ENCODE measurements at places on chromosomes 11 and 22.

DNA sequence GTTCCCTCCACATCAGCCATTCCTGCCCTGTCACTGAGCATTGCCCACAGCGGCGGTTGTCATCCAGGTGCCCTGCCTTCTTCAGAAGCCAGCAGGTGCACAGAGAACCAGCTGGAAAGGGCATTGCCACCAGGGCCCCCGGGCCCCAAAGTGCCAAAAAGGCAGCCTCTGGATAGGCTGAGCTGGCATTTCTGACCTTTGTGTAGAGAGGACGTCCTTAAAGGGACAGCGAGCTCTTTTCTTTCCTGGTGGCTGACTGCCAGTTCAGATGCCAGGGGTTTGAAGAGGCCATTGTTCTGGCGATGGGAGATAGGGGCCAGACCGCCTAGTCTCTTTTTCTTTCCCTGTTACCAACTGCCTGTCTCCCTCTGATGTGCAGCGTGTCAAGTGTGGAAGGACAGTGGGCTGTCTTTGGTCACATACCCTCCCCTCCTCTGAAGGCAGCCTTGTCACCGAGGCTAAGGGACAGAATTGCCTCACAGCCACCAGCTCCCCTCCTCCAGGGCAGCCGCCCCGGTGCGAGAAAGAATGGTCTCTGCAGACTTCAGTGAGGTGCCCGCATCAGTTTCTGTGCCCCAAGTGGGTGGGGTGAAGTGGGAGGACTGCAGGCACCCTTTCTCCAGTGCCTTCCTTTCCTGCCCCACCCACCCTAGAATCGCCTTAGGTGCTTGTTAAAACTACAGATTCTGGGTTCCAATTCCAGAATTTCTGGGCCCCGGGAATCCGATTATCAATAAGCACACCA is 109.6 kb downstream of the SCN3B start:
- no peak for DNase-seq

GRCh38 chr11:60858731-60859464 is 3.1 kb upstream of the PTGDR2 start:
- no peak for DNase-seq

DNA sequence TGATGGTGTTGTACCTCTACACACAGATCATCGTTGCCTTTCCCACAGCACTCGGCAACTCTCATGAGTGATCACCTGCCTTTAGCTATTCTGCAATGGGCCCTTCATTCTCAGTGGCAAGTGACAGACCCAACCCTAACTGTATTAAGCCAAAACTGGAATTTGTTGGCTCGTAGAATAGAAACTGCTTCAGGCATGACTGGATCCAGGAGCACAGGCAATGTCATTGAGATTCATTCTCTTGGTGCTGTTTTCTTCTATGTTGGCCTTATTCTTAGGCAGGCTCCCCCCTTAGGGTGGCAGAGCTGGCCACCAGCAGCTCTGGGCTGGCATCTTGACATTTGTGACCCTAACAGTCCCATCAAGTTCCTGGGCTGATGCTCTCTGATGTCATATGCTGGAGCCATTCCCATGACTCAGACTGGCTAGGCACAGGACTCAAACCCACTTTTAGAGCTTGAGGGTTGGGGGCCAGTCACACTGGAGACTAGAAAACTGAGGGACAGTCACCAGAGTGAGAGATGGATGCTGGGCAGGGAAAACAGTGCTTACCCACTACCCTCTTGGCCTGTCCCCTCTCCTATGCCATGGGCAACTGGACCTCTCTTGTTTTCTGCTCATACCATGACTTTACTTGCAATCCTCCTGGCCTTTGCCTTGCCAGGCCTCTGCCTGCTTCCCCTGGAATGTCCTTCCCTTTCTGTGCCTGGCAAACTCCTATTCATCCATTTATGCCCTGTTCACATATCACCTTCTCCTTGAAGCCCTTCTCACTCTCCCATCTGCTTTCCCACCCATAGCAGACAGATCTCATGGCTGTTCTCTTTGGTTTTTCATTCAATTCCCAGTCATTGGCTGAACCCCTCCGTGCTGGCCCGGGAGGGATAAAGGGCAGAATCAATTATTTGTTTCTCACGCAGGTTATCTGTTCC is 7.1 kb upstream of the CDC42EP2 start:
- DNase-seq, result no peak

DNA sequence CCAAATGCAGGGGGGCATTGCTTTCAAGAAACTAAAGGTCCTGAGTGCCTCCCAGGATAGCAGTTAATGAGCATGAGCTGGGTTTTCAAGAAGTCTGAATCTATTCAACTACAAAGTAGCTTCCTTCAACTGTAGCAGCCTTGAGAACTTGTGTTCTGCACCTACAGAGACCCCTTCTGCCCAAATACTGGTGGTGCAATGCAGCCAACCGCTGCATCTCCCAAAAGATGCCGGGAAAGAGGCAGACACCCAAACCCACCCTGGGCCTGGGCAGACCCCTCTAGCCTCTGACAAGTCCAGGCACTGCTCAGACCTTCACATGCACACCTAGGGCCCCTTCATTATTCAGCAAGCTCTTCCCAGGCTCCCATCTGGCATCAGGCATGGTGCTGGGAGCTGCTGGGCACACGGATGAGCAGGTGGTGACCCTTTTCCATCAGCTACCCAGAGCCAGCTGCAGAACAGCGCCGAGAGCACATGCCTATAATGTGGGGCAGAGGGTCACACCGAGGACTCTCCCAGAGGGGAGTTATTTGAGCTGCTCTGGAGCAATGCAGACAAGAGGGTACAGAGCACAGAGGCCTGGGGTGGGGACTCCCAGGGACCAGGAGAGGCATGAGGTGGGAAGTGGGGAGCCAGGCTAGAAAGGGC is 44.9 kb upstream of the ETS1 start:
- DNase-seq, result no peak

DNA sequence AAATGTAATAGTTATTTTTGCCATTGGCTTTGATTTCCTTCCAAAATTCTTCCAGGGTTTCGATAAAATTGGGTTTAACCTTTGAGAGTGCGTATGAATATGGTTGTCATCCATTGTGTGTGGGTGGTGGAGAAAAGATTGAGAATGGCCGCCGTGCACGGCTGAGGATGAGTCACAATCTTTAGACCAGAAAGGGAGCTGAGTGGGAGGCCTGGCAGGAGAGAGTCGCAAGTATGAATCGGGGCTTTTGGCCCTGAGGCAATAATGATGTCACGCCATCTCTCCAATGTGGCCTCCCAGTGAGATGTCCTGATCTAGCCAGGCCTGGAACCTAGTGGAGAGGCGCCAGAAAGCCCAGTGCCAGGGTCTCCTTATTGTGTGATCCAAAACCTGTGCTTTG is 33.1 kb upstream of the SMPD1 start:
- no peak for DNase-seq

- DNase-seq, result no peak
These were observed 9.1 kb upstream of the SESN3 start for GRCh38 chr11:95239871-95240649.

DNA sequence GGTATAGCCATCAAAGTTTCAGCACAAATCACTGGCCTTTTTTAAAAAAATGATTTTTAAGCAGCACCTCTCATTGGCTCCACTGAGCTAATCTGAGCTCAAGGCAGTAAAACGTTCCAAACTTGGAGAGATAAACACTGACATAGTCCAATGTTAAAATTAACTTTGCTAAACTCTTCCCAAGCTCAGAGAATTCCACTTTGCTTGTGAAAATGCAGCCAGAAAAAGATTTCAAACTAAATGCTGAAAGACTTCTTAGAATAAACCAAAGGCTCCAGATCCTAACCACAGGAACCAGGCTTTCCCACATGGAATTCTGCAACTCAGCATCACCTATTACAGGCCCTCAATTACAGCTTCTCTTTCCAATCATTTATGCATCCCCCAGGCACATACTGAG is 84.7 kb upstream of the GDPD4 start:
- DNase-seq, result no peak

DNA sequence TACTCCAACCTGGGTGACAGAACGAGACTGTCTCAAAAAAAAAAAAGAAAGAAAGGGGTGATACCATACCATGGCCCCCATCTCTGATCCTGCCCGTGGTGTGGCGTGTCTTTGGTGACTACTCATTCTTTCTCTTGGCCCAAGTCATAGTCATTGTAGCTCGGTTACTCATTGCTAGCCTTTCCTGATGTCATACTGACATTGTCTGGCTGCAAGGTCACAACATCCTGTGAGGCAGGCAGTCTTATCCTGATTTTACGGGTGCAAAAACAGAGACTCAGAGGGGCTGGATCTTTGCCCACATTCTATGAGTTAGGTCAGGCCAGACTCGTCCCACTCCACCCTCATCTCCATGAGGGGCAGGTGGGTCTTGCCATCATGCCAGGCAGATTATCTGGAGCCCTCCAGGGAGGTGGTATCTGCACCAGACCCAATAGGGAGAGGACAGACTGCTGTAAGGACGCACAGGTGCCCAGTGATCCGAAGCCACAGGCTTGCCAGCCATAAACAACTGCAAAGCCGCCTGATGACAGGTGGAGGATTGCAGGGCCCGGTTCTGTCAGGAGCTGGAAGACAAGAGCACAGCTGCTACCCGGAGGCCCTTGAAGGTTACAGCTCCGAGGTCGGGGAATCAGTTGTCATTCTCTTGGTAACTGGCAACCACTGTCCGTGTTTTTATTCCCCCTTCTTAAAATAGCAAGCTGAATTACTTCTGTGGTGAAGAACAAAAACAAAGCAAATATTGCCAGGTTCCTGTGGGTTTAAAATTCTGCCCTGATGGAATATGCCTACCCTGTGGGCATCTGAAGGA is 13.8 kb downstream of the TOM1 start:
- DNase-seq, result no peak

DNA sequence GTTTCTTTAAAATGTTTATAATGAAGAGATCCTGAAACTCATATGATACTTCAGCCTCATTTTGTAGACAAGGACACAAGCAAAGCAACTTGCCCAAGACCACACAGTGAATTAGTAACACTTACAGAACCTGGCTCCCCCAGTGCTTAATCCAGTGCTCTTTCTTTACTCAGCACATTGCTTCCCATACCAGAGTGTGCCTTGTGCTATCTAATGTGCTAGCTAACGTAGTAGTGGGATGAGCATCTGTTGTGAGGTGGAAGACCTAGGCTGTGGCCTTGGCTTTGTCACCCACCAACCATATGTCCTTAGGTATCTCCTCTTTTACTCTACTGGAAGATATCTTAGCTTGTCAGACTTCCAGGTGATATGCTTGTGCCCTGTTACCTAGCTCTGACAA is 5.1 kb downstream of the SPCS2 start:
- DNase-seq, result no peak

DNA sequence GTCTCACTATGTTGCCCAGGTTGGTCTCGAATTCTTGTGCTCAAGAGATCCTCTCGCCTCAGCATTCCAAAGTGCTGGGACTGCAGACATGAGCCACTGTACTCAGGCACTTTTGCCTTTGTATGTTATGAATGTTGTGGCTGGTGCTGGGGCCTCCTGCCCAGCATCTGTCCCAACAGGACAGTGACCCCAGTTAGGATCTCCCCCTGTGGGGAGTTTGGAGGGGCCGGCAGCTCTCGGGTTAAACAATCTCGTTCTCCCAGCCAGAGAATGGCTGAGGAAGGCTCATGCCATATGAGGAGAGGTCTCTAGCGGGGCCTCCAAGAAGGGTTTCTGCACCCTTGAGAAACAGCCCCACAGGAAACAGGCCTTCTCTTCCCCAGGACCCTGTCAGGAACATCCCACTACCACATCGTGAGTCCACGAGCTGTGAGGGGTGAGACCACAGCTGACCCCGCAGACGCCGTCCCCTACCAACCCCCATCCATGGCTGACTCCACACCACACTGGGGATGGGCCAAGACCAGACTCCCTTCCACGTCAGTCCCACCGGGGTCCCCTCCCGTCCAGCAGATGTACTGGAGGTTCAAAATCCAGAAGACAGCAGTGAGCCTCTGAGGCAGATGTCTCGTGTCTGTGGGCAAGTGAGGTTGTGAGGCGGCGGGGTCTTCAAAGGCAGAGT is 54.1 kb downstream of the SHANK2 start:
- no peak for DNase-seq

- DNase-seq, result no peak
These were observed 30.3 kb downstream of the VSIG10L2 start for GRCh38 chr11:125976156-125976555.

- no peak for DNase-seq
These were observed 169.7 kb downstream of the ST3GAL4 start for GRCh38 chr11:126525216-126525615.

DNA sequence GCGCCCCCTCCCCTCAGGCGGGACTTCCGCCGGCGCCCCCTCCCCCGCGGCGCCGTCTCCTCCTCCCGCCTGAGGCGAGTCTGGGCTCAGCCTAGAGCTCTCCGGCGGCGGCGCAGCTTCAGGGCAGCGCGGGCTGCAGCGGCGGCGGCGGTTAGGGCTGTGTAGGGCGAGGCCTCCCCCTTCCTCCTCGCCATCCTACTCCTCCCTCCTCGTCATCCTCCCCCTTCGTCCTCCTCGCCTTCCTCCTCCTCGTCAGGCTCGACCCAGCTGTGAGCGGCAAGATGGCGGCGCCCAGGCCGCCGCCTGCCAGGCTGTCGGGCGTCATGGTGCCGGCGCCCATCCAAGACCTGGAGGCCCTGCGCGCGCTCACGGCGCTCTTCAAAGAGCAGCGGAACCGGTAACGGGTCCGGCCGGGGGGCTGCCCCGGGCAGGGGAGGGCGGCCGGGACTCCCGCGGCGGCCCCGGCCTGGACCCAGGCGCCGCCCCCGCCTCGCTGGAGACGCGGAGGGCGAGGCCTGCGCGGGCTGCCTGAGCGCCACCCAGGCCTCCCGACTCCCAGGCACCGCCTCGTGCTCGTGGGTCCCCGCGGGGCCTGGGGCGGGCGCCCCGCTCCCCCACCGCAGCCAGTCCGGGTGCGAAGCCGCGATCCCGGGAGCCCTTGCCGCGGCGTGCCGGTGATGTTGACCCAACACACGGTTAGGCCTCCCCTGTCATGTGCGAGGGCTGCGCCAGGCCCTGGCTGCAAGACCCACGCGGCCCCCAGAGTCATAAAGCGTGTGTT is at the start of gene ATXN10:
TSS of gene ATXN10 (plus strand) at position 52 of the 781 bp plus-strand sequence. CDS start at position 282, 230 bp downstream.
- DNase-seq, result peak; percentile 32

GRCh38 chr11:68261006-68261405 is 10.8 kb downstream of the C11orf24 start:
- DNase-seq, result no peak

- DNase-seq, result no peak
These were observed 11.6 kb downstream of the FADS2 start for GRCh38 chr11:61839742-61840141.

DNA sequence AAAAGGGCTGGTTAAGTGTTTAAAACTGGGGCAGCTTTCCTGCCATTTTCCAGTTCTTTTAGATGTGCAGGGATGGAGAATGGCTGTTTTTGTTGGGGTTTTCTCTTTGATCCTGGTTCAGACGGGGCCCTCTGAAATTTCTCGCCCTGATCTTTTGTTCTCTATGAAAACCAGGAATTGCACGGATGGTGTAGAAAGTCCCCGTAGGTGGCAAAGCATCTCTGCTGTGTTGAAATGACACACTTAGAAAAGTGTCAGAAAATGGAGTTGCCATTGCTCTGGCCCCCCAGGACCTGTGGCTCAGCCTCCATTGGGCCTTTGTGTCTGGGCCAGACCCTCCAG is 63.0 kb downstream of the PARVB start:
- no peak for DNase-seq

Measured in stimulated activated CD8-positive, alpha-beta memory T cell treated with anti-CD3 and anti-CD28 coated beads, Interleukin-4, amount 100 ng/mL, for 4 hours (primary cell).